Progenitor cell of endocrine pancreas (in vitro differentiated cells): ENCODE measurements at places on chromosomes 16 and 17. TPM values are rescaled to one million over a fixed set of nuclear protein-coding genes. Genes with fewer than 3 reads are reported as not detected.

GRCh38 chr16:67000384-67001351, 12.3 kb downstream of the CES4A start:
- peak; percentile 34 for DNase-seq

GRCh38 chr17:82528484-82529265, 9.1 kb downstream of the FOXK2 start:
- no peak for DNase-seq

Gene EZH1
- total RNA-seq, result 31.4 and 31.9 TPM in 2 replicates

Gene DGKE
- 2.8 and 3.3 TPM in 2 replicates for total RNA-seq

Gene EVPLL
- total RNA-seq, result not detected in 2 replicates

Gene UNC45B
- total RNA-seq, result not detected in 2 replicates

- no peak for DNase-seq
Measured at GRCh38 chr16:88282564-88283395, 100.0 kb upstream of the ZNF469 start.
